ENCODE measurements at places on chromosomes 1 and 21.

DNA sequence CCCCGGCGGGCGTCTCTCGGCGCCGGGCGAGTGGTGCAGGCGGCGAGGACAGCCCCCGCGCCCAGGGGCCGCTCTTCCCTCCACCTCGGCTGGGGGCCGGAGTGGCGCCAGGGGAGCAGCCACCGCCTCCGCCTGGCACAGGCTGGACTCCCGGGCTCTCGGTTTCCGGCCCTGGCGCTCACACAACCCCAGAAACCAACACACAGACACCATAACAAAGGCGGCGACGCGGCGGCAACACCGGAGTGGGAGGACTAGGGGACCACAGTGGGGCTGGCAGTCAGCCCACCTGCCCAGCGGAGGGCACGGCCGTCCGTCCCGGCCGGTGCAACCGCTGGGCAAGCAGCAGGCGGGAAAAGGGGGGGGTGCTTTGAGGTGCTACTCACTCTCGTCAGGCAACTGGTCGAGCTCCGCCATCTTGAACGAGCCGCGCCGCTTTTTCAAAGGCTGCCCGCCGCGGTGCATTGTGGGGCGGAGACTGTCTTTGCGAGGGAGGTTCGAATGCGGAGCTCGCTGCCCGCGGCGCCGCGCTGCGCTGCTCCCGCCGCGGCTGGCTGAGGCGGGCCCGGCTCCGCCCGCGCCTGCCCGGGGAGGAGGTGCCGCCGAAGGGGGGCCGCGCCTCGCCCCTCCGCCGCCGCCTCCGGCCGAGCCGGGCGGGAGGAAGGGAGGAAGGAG lies at the start of gene LIN9:
Gene LIN9, minus strand, starts transcription at position 442 of the 675 bp plus-strand sequence. Its CDS starts 25 bp downstream, at position 417.
- DNase-seq, result peak; percentile 94

- peak; percentile 33 for DNase-seq
These were observed 481.7 kb upstream of the RUNX1 start for GRCh38 chr21:35530766-35531165.

DNA sequence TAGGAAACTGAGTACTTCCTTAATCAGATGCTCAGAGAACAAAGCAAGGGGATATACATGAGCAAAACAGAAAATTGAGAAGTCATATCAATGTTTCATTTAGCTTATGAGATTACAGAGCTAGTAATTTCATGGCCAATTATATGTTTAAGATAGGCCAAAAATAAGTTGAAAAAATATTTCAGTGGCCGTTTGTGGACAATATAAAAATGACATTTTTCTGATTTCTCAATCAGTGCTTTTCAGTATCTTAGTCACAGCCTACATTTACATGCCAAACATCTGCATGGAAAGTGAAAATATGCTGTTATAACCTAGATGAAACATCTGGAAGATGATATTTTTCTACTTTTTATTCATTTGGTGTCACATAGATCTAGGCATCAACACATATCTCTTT lies 192.5 kb downstream of the HLX start:
- DNase-seq, result no peak

DNA sequence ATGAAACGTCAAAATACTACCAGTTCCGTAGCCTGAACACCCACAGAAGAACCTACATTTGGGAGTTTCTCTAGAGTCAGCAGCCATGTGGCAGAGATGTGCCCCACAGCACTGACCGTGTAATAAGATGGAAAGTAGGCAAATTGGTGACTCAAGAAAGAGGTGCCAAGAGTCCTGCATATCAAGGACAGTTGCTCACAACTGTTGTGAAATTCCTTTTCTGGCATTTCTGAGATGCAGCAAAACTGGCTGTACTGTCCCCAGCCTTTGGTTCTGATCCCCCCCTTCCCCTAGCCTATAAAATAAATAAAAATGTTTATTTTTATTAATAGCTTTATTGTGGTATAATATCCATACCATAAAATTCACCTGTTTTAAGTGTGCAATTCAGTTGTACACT lies 324.0 kb downstream of the PCP4 start:
- no peak for DNase-seq

- peak; percentile 13 for DNase-seq
These were observed 3.0 kb downstream of the PCP4L1 start for GRCh38 chr1:161261261-161262235.

- DNase-seq, result no peak
These were observed 17.7 kb upstream of the ZSCAN20 start for GRCh38 chr1:33454646-33455282.

GRCh38 chr21:40208948-40209345 lies 341.7 kb downstream of the PCP4 start:
- no peak for DNase-seq

DNA sequence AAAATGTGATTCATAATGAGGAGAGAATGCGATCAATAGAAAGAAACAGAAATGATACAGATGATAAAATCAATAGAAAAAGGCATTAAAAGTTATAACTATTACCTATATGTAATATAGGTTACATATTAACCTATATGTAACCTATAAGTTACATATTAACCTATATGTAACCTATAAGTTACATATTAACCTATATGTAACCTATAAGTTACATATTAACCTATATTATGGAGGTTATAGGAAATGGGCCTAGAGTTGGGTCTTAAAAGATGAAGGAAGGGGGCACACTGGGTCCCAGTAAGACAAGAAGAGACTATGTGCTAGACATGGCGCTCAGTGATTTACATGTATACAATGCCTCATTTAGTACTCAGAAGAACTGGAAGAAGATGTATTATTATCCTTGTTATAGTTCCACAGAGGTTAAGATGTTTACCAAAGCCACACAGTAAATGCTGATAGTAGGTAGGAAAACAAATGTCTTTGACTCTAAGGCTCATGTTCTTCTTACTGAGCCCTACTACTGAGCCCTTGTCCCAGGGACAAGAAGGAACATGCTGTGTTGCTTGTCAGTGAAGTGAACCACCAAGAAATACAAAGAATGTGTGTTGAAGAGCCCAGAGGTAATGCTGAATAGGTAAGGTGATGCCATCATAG lies 444.6 kb upstream of the PLXNA2 start:
- DNase-seq, result no peak

DNA sequence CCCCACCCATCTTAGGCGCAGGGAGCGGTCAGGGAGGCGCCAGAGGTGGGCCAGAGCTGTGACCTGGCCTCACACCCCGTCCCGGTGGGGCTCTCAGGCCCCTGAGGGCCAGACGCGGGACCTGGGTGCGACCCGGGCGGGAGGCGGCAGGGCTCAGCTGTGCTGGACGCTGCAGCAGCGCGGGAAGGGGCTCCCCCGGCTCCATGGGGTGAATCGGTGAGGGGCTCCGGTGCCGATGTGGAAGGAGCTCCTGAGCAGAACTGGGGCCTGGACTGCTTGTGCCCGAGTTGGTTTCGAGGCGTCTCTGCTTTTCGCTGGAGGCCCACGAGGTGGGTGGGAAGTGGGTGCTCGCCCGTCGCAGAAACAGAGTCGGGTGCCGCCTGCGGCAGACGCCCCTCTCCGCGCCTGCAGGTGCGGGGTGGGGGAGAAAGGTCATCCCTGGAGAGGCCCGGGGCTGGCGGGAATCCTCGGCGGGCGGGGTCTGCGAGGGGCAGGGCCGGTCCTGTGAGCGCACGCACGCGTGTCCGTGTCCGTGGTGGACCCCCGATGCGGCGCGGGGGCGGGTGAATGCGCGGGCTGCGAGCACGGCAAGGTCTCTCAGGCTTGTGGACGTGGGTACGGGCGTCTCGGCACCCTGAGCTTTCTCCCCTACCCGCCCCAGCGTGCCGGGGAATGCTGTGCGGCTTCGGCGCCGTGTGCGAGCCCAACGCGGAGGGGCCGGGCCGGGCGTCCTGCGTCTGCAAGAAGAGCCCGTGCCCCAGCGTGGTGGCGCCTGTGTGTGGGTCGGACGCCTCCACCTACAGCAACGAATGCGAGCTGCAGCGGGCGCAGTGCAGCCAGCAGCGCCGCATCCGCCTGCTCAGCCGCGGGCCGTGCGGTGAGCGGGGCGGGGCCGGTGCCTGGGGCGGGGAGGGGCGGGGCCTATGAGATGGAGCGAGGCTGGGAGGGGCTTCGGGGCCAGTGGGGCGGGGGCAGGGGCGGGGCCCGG lies 20.4 kb downstream of the AGRN start:
- peak; percentile 67 for DNase-seq

DNA sequence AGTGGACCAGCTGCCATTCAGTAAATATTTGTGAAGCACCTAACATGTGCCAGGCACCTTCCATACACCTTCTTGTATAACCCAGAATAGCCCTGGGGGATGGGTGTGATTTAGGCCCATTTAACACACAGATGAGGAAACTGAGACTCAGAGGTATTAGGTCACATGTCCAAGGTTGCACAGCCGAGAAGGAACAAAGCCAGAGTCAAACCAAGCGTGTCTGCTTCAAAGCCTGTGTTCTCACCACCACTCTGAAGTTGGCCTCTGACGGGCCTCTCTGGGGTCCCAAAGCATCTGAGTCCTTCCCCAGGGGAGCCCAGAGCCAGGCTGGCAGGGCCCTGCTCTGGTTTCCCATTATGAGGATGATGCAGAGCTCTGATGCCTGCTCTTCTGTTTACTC lies 65.1 kb downstream of the LACTBL1 start:
- no peak for DNase-seq

DNA sequence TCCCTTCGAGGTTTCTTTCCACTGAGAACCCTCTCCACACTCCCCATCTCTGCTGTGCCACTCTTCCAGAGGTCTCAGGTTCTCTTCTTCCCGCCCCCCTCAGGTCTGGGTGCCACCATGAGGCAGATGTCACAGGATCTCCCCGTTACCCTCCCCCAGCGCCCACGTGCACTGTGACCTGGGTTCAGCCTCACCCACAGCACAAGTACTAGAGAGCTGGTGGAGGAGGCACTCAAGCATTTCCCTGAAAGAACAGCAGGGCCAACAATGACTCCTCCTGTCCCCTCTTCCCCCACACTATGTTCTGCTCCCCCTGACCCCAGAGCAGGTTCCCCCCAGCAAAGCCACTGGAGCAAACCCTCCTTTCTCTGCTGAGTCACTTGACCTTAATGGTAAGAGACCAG lies 14.3 kb downstream of the PLEKHA6 start:
- no peak for DNase-seq

GRCh38 chr1:11790880-11791715 lies 14.7 kb downstream of the MTHFR start:
- peak; percentile 81 for DNase-seq

DNA sequence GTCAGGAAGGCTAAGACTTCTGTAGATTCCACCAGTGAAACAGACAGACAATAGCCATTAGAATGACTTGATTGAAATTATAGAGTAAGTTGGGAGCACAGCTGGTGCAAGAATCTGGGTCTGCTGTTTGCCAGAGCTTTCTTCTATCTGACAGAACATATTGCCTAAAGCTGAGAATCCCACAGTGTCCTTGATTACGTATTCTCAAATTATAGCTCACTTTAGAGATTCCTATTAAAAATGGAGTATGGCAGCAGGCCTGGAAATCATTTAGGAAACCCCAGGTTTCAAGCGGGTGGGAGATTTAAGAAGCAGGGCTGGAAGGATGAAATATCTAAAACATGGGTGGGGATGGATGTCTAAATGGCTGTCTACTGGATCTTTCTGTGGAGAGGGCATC lies 639.7 kb upstream of the CXADR start:
- DNase-seq, result no peak

GRCh38 chr1:197351821-197352440 lies 83.9 kb downstream of the CRB1 start:
- no peak for DNase-seq

- no peak for DNase-seq
These were observed 42.2 kb upstream of the TARBP1 start for GRCh38 chr1:234520908-234521817.

DNA sequence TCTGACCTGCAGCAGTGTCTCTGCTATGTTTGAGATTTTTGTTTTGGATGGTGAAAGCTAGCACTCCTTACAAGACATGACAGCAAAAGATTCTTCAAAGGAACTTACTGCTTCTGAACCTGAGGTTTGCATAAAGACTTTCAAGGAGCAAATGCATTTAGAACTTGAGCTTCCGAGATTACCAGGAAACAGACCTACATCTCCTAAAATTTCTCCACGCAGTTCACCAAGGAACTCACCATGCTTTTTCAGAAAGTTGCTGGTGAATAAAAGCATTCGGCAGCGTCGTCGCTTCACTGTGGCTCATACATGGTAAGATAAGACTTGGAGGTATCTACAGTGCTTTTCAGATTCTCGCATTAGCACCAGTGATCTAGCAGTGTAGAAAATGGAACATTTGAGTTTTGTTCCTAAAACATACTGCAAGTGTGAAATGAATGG lies 200.2 kb downstream of the PDE4B start:
- DNase-seq, result no peak

GRCh38 chr1:83673312-83673711 lies 325.6 kb downstream of the TTLL7 start:
- no peak for DNase-seq

DNA sequence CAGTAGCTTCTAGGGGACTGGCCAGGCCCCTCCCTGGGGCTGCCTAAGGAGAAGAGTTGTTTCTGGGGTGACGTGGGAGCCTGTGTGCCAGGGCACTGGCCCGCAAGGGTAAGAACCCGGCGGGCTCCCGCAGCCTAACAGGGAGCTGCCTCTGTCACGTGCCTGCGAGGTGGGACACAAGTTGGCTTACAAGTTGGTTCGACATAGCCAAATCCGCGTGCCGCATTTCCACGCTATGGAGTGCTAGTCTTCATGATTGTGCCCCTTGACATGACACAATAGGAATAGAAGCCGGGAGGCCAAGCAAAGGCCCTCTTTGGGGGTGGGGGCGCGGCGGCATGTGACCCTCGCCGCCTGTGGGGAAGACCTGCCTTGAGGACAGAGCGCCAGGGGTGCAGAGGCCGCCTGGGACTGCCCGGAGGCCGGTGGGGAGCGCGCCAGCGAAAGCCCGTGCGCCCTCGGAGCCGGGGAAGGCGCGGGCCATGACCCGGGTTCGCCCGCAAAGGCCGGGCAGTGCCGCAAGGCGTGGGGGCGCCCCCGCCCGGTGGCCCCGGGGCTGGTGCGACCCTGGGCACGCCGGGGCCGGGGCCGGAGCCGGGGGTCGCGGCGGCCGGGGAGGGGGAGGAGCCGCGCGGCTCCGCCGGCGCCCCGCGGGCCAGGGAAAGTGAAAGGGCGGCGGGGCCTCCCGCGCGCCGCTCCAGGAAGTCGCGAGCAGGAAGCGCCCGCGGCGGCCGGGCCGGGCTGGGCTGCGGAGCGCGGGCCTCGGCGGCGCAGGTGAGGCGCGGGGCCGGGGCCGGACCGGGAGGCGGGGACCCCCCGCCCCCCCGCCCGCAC lies at the start of gene SLC37A1:
Gene SLC37A1, plus strand, starts transcription at position 702 of the 834 bp plus-strand sequence. CDS start 4,603 bp downstream, outside the sequence.
- DNase-seq, result peak; percentile 38

GRCh38 chr21:27645285-27645684 lies 678.4 kb upstream of the ADAMTS5 start:
- no peak for DNase-seq

GRCh38 chr1:1348420-1349255 lies 580 bp downstream of the DVL1 start:
- DNase-seq, result peak; percentile 54

GRCh38 chr1:179327196-179327595 lies 33.6 kb downstream of the SOAT1 start:
- DNase-seq, result no peak

DNA sequence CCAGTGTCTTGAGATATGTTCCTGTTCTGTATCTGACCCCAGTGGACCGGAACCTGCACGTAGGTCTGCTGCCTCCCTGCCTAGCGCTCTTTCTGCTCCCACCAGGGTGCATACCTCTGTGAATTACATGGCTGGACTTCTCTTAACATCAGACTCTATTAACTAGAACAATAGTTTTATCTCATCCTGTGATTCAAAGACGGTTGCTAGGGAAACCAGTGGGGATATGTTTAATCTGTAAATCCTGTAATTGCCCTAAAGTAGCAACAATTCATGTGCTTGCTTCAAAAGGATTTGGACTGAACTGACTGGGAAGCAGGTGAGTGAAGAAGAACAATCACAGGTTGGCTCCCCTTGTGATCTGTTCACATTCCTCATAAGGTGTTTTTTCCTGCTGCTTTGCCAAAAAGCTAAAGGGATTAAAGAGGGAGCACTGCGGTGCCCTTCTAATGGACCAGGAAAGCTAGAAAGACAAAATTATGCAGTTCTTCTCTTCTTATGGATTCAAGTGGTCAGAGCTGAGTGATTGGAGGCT lies 52.7 kb upstream of the DIRAS3 start:
- DNase-seq, result no peak

Data from body of pancreas (tissue), 4 donors.